ENCODE measurements at places on chromosomes 3 and 15.

DNA sequence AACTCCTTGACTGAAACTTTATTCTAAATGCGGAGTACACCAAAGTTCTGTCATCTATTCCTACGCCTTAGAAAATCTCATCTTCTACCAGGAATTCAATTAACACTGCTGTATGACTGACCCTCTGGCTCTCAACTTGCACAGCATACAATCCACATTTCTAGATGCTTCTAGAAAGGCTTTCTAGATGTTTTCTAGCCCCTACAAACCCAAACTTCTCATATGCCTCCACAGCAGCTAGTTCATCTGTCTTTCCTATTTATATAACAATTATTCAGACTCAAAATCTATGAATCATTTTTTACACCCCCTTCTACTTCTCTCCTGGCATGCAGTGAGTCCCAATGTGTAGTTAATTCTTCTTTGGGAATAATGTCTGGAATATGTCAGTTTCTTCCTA, 13.2 kb downstream of the INO80 start:
- no peak for DNase-seq

DNA sequence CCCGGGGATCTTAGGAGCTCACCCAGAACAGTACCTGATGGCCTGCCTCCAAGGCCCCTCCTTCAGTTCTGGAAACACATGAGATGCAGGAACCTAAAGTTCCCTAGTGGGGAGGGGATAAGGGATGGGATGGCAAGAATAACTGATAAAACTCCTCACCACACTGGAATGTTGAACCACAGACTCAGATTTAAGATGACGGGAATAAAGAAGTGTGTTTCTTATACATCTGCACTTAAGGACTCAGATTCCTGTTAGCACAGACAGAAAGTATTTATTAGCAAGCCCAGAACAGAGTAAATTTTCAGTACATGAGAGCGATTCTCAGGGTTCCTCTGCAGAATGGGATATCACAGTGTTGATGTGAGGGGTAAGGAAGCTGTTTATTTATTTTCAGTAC, 245.2 kb downstream of the TLE3 start:
- DNase-seq = no peak

DNA sequence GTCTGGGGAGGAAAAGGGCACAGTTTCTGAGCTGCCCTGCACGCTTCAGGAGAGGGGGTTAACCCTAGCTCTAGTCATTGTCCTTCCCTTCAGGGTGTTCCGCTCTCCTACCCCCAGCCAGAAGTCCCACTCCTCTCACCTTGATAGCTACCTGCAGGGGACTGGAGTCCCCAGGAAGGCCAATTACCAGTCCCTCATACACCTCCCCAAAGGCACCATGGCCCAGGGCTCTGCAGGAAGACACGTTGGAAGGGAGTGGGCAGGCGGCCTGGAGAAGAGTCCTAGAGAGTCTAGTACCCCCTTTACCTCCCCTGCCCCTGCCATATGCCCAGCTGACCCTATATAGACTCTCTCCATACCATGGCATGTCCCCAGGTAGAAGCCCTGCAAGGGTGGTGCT, 7.9 kb downstream of the LTK start:
- DNase-seq = no peak

GRCh38 chr3:104631254-104631653, 735.5 kb upstream of the ALCAM start:
- DNase-seq = no peak

DNA sequence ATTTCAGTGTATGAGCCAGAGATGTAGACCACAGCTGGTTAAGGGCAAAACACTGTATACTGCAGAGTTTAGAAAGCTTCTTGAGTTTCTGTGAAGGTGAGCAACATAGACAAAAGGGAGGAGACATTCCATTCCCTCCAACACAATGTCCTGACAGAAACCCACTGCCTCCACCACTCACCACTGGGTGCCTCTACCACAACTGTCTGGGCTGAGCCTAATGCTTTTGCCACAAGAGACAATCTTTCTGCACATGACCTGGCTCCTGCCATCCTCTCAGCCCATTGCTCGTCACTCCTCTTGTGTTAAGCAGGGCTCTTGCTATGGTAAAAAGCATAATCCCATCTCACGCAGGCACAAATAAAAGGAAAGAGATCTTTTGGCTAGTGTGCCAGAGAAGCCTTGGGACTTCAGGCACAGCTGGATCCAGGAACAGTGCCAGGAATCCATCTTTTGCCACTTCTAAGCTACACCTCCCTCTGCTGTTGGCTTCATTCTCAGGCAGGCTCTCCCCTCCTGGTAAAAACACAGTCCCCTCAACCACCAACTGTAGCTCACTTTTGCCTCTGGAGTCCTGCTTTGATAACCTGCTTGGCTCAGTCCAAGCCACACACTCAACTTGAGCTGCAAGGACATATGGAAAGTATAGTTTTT, 140.6 kb upstream of the PRR20G start:
- DNase-seq = no peak

DNA sequence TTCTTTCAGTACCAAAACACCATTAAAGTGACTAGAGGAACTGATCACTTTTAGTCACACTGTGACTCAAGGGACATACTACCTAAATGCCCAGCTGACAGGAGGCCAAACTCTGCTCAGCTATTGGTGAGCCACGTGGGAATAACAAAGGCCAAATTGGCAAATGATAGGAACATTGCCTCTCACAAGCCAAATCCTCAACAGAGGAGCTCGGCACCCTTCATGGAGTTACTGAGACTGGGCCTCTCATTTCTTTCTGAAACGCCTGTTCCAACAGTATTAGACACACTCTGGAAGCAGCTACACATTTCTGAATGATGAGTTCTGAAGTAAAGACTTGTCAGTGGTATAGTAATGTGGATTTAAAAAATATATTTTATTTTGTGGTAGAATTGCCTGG, 166.0 kb upstream of the COL8A1 start:
- DNase-seq = no peak

DNA sequence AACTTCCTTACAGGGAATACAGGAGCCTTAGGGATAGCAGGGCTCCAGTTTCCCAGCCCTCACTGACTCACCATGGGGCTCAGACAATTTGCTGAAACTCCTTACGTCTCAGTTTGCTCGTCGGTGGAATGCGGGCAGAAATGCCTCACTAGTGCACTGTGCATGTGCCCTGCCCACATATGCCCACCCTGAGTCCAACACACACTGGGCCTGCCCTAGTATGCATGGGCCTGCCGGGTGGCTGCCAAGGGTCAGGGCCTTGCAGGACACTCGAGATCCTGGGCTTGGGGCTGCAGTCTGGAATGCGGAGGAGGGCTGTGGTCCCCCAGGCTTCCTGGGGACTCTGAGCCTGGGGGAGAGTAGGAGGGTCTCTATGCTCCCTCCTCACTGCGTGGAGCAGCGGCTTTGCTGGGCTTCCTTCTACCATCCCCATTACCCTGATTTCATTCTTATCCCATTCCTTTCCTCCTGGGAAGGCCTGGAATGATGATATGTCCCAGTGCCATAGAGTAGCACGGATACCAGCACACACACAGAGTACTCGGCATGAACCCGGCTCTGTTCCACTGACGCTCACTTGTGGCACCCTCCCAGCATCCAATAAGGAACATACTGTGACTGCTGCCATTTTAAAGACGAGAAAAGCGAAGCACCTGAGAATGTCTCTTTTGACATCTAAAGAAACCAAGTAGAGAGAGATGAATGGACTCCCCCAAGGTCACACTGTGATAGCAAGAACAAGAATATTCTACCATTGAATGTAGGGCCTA, 124.2 kb downstream of the ASB7 start:
- DNase-seq = no peak

DNA sequence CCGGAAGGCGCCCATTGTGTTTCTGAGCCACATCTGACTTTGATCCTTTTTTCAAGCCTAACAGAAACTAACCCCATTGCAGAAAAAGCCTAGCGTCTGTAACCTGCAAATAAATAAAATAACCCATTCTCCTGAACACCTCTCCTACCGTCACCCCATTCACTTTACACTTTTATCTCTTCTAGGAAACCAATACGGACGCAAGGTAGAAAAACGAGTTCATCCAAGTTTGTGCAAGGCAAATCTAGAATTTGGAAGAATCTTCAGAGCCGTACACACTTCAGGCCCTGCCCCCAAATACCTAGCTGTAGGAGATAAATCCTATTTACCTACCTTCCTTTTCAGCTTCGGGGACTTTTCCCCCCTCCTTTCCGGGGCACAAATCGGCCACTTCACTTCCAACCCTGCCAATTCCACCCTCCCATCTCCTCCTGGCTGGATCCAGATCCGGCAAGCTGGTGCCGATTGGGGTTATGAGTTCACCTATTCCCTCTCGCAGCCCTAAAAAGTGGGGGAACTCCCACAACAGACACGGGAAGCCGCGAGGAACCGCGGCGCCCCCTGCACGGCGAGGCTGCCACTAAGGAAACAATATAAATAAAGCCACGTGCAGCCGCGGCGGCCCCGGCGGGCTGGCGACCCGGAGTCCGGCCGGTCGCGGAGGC, 987 bp downstream of the PRTG start:
- DNase-seq = no peak

GRCh38 chr15:74383695-74384565, 16.5 kb upstream of the CYP11A1 start:
- DNase-seq = no peak

DNA sequence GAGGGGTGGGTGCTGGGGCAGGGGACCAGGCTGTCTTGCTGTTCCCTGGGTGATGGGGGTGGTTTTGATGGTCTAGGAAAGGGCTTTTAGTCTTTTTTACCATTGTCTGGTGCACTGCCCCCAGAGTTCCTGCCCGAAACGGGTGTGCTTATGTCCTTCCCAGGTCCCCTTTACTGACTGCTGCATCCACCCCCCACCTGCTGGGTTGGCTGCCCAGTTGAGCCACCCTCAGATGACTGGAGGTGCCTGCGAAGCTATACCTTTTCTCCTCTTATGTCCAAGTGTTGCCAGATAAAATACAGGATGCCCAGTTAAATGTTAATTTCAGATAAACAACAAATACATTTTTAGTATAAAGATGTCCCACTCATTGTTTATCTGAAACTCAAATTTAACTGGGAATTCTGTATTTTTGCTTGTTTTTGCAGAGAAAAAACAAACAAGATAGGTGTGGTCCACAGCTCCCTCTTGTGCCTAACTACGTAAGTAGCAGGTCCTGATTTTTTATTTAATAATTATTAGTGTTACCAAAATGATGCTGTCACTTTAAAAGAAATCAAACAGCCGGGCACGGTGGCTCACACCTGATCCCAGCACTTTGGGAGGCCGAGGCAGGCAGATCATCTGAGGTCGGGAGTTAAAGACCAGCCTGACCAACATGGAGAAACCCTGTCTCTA, 6.1 kb upstream of the RPP14 start:
- DNase-seq = no peak

- DNase-seq = no peak
Measured at GRCh38 chr15:50307799-50308198, 42.3 kb upstream of the HDC start.

GRCh38 chr3:8619548-8619947, 25.1 kb downstream of the SSUH2 start:
- no peak for DNase-seq

GRCh38 chr3:73614419-73614818, 10.3 kb downstream of the PDZRN3 start:
- DNase-seq = no peak

- no peak for DNase-seq
Measured at GRCh38 chr15:28184166-28184565, 85.1 kb upstream of the OCA2 start.

GRCh38 chr3:3817865-3818264, 18.6 kb downstream of the LRRN1 start:
- DNase-seq = no peak

DNA sequence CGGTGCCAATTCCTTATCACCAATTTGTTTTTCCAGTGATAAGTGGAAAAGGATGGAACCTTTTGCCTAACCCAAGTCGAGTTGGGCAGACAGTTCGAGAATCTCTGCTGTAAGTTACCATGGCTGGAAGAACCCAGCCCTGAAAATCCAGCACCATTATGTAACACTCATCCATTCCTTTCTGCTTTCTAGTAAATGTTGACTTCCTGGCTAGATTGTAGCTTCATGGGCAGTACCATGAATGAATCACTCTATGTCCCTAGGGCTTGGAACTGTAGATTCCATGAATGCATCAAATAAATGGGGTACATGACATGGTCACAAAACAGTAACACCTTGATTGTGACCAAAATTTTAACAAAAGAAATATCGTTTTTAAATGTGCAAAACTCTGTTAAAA, 14.0 kb downstream of the CHCHD4 start:
- DNase-seq = no peak

GRCh38 chr3:131712662-131713061, 209.9 kb upstream of the MRPL3 start:
- no peak for DNase-seq

GRCh38 chr15:63256433-63257274, 20.8 kb upstream of the APH1B start:
- no peak for DNase-seq

DNA sequence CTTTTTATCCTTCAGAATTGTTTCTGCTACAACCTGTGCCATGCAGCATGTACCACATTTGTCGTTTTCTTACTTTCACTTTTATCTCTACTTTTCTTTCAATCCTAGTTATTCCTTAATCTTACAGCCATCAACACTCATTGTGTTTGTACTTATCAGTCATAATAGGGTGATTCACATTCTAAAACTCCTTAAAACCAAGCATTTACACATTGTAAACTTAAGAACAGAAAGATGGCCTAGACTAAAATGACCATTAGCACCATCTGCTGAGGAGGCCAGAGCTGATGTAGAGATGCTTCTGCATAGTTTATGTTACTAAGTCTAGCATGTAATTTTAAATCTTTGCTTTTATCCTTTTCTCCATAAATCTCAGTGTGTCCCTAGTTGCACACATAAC, 25.5 kb downstream of the EIF2AK4 start:
- no peak for DNase-seq

- DNase-seq = no peak
Measured at GRCh38 chr15:42080919-42081830, 13.2 kb downstream of the PLA2G4D start.

GRCh38 chr3:110198717-110199587, 861.6 kb upstream of the DPPA4 start:
- no peak for DNase-seq

DNA sequence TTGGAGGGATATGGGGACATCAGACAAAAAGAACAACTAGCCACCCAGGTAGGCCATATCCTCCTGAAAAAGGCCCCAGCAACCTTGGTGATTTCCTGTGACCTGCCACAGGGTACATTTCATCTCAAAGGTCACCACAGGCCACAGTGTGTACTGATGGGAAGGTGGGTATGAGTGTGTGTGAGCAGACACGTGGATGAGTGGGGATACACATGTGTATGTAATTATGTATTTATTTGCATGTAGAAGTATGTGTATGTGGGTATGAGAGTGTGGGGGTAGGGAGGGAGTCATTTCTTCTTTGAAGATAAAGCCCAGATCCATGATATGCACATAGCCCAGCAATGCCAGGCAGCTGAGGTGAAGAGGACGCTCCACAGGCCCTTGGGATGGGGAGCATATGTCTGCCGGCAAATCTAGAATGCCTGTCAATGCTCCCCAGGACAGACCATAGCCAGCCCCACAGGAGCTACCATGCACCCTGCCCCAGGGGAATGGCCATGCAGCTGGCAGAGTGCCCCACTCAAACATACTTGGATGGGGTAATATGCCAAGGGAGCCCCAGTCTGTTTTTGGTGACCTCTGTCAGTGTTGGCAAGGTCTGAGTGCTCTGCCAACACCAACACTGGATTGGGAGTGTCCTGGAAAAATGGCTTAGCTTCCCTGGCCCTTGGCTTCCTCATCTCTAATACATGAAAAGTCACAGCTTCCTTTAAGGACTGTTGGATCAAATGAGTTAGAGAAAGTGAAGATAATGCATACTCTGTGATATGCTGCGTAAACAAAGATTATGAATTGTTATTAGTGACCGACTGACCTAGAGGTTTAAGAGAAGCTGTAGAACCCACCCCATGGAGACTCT, 42.4 kb downstream of the RAB6B start:
- no peak for DNase-seq

GRCh38 chr3:13657660-13658435, 108.9 kb downstream of the FBLN2 start:
- DNase-seq = no peak

Data from omental fat pad (tissue), 4 donors.